ENCODE measurements at places on chromosomes 5 and 9.

DNA sequence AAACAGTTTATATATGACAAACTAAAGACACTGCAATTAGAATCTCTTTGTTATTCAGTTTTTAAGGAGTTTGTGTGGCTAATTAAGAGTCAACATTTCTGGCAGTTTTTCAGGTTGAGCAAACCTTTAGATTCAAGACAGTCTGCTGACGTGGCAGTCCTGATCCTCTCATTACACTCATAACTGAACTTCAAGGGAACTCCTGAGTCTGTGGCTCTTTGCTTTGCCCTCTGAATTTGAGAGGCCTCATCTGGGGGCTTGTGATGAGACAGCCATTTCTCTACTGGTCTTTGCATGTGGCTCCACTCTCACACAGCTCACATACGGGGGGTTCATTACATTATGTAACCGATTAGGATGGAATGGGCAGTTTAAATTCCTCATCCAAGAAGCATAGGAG lies 182.9 kb upstream of the MEF2C start:
- DNase-seq: no peak

DNA sequence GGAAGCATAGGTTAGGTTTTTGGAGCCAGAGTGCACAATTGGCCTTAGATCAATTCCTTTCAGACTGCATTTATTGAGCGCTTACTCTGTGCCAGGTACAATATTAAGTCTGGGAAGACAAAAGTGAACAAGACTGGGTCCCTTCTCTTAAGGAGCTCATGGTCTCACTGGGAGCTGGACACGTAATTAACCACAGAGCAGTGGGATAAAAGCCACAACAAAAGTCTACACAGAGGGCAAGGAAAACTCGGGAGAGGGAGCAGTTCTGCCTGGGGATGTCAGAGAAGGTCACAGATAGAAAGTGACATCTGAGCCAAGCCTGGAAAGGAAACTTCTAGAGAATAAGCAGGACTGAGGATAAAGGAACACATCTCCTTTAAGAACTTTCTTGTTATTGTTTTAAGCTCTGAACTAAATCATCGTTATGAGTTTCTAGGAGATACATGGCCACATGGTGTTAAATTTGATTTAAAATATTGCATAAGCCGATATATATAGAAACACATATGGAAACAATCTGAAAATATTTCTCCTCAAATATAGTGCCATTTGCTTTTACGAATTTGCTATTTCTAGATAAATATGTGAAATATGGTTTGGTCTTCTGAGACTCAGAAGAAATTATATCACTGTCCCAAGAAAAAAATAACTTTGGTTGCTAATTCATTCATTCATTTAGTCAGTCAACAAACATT lies 40.1 kb upstream of the PDE8B start:
- DNase-seq: no peak

GRCh38 chr5:3121813-3122212 lies 370.3 kb upstream of the IRX2 start:
- no peak for DNase-seq

DNA sequence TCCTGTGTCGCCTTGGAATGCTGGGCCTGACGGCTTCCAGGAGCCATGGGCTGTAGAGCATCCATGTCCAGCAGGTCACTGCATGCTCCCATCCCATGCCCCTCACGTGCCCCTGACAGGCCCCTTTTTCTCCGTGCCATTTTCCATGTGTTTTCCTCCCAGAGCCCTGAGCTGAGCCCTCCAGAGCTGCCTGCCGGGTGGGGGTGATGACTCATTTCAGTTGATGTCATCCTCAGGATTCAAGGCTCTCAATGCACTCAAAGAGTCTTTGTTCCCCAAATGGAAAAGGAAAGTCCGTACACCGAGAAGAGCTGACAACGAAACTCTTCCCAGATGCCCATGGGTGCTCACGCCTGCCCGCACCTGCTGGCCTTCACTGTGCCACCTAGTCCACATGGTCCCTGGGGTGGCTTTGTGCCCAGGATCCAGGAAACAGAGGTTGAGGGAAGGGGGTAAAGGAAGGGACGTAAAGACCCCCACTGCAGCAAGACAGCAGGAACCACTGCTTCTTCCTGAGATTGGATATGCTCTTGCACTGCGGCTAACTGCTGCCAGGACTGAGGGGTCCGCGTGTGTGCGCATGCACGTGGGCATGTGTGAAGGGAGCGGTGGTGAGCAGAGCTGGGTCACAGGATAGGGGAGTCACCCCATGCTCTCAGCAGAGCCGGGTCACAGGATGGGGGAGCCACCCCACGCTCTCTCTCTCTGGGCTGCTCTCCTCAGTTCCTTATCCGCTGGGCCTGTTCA lies 27.6 kb downstream of the COL15A1 start:
- DNase-seq: no peak

DNA sequence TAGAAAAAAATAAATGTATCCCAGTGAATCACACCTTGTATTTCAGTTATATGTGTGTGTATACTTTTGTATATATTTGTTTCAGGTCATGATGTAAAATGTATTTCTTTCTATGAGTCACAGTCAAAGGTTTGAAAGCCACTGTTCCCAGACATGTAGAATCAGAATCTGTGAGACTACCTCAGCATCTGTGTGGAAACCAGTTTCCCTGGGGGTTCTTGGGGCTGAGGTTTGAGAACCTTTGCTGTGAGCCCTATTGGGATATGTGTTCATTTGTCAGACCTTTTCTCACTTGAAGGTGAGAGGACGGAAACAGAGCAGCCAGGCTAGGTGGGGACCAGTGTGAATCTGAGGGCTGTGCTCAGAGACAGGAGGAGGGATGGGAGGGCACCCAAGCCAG lies 78.7 kb upstream of the SAP30L start:
- no peak for DNase-seq

All from activated T-cell treated with anti-CD3 and anti-CD28 coated beads for 4 hours (primary cell).